ENCODE measurements at places on chromosomes 7 and 10. TPM values are rescaled to one million over a fixed set of nuclear protein-coding genes. Genes with fewer than 3 reads are reported as not detected.

- DNase-seq: no peak
Measured at GRCh38 chr7:38678698-38679054, 47.5 kb upstream of the AMPH start.

DNA sequence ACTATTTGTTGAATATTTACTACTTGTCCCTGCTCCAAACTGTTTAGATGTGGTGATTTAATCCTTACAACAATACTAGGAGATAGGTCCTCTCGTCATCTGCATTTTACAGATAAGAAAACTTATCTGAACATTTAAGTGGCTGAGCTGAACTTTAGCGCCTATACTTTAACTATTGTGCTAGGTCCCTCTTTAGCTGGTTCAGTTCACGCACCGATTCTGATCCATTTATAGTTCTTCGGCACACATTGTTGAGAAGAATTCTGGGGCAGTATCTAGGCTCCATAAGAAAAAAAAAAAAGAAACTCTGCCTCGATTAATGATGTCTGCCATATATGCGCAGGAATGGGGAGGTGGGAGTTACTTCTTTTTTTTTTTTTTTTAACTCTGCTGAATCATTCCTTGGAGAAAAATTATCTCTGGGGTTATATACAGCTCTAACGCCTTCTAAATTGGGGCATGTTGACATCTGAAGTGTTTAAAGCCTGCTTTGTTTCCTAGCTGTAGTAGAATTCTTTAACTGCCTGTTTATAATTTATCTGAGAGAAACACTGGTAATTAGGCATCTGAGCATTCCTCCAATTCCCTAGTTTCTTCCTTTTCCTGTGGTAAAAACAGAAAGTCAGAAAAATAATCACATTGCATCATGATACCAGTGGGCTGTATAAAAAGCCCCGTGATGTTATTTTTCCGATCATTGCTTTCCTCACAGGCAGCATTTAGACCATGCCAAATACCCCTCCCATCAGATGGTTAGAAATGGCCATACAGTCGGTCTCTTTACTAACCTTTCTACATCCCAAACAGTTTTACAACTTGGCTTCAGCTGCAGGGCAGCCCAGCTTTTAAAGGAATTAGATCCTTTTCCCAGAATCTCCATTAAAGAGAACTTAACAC is 98.5 kb upstream of the KDM7A start:
- no peak for DNase-seq

NUTM2E gene
- total RNA-seq: not detected

GRCh38 chr7:103698064-103698463 is 252.1 kb upstream of the SLC26A5 start:
- no peak for DNase-seq

GRCh38 chr10:74628136-74628535 is 198.3 kb upstream of the KAT6B start:
- no peak for DNase-seq

DNA sequence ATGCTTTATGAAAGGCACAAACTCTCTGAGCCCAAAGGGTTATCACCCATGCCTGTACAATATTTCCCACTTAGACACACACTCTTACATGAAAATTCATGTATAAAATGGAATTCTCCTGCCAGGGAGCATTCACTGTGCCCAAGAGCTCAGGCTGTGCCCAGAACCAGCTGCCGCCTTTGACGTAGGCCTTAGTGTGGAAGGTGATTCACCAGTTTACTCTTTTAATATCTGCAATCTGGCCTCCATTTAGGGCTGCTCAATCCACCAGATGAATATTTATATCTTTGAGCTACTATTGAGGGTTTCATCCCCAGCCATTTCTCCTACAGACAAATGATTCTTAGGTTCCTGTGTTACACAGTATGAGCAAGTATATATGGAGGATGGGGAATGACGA is 849.7 kb downstream of the CNTNAP2 start:
- no peak for DNase-seq

GRCh38 chr7:139680676-139681462 is 96.9 kb downstream of the HIPK2 start:
- DNase-seq: peak; percentile 86

- DNase-seq: no peak
Measured at GRCh38 chr10:5106553-5106952, 12.3 kb downstream of the AKR1C3 start.

DNA sequence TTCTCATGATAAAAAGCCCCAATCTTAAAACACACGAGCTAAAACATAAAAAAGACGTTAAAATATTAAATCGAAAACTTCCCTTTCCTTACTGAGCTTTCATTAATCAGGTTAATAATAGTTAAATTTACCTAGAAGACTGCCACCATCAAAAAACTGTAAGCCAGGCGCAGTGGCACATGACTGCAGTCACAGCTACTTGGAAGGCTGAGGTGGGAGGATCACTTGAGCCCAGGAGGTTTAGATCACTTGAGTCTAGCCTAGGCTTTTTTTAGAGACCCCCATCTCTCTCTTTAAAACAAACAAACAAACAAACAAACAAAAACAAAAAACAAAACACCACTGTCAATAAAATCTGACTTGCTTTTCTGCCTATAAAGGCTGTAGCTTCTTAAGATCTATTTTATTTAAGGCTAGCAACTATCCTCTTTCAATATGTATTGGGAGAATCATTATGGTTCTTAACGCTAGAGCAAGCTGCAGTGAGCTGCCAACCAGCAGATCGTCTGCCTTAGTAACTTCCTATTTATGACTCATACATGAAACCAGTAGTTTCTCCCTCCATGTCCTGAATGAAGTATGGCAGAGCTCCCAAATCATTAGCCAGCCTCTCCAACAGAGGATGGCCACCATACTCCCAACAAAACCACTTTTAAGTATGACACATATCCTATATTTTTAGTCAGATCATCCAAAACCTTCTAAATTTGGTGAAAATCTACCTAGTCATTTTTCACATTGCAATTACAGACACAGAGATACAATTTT is 163.7 kb downstream of the SRPK2 start:
- DNase-seq: no peak

DNA sequence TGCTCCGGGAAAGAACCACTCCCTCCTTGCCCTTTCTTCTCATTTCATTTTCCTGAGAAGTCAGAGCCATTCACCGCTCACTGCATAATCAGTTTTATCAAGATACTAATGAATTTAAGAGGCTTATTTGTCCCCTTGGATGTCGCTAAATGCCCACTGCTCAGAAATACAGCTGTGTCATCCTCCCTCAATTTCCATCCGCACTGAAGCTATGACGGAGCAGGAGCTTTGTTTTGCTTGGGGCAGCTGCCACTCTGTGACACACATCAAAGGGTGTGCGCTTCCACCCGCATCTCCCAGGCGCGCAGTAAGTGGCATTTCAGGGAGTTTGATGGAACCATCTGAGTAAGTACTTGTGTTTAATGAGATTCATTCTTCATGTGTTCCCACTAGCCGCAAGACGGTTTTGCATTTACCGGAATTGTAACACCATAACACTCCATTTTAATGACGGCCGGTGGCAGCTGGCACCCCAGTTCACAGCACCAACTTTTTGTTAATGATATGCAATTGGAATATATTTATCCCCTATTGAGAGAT is 103.8 kb upstream of the PARD3 start:
- no peak for DNase-seq

GRCh38 chr7:132603220-132603833 is 27.1 kb upstream of the PLXNA4 start:
- no peak for DNase-seq

- no peak for DNase-seq
Measured at GRCh38 chr10:9339716-9340115, 1285.2 kb downstream of the GATA3 start.

DNA sequence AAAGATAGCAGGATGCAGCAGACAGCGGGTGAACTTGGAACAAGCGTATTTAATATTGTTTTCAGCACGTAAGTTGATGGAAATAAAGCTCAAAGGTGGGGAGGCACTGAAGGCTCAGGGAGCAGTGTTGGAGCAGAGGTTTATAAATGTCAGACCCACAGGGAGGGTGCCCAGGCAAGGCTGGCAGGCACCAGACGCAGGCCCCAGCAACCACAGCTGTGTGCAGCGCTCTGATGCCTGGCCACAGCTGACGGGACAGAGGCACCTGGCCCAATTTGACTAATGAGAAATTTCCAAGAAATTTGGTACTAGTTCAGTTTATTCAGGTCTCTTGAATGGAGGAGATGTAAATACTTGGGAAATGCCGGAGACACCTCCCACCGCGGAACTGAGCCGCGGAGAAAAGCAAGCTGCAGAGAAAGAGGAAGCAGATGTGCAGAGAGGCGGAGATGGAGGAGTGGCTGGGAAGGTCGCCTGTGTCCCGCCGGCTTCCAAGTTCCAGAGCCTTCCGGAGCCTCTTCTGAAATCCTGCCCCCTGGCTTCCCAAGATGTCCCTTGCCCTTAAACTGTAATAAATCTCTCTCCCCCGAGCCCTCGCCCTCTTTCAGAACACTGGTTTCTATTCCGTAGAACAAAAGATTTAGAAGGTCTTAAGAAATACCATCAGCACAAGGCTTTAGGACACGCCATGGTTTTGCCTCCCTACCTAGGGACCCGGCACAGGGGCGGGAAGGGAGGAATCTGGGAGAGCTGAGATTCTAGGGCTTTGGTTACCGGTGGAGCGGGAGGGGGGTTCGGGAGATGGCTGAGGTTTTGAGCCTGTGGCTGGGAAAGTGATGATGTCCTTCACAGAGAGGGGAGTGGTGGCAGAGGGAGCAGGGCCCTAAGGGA is 38.4 kb upstream of the PLXNA4 start:
- DNase-seq: peak; percentile 75

NKX1-2 gene
- total RNA-seq: not detected

CEP55 gene
- total RNA-seq: 1.4 TPM

SNX13 gene
- 46.7 TPM for total RNA-seq
